ENCODE measurements at places on chromosomes 1 and 21. TPM values are rescaled to one million over a fixed set of nuclear protein-coding genes. Genes with fewer than 3 reads are reported as not detected.

GRCh38 chr1:5490635-5491034 lies 501.6 kb downstream of the NPHP4 start:
- DNase-seq, result no peak

- no peak for DNase-seq
Observed at GRCh38 chr1:22247527-22248245, 104.8 kb upstream of the WNT4 start.

GRCh38 chr1:113178106-113178505 lies 105.1 kb downstream of the LRIG2 start:
- DNase-seq, result no peak

Gene F5
- not detected for total RNA-seq

- no peak for DNase-seq
Observed at GRCh38 chr1:114290341-114290740, 136.7 kb upstream of the SYT6 start.

DNA sequence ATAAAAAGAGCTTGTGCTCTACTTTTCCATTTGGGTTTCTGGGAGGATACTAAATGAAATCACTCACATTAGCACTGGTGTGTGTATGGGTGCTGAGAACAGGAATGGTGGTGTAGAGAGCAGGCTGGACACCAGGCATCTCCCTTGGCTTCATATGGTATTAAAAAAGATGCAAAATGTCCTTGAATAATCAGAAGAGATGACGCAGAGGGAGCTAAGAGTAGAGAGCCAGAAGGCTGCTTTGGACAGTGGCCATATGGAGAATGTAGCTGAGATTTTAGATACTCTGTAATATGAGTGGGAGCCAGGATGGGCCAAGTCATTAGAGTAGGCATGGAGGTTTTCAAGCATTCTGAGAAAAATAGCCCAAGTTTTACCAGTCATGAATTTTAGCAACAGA lies 112.3 kb upstream of the ZRANB2 start:
- DNase-seq, result no peak

DNA sequence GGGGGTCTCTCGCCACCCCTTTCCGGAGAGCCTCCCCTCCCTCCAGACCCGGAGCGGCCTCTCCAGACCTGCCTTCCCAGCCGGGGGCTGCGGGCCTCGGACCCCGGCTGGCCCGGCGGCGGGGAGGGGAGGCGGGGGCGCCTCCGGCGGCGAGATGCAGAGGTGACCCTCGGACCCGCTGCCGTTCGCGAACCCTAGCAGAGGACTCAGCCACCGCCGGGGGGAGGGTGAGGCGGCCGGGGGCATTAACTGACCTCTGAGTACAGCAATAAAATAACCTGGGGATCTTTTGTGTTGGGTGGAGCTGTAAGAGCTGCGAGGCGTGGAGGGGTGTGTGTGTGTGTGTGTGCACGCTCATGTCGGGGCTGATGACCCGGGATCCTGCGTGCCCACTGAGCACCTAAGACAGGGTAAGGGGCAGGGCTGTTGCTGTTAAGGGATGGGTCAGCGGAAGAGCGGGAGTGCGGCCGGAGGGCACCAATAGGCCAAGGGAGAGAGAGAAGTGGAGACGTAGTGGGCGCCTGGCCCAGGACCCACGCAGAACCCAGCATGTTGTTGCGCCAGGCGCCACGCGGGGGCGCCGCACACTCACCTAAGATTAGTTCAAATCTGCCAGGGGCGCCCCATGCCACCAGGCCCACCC lies 6.3 kb downstream of the HAPLN2 start:
- peak; percentile 21 for DNase-seq

DNA sequence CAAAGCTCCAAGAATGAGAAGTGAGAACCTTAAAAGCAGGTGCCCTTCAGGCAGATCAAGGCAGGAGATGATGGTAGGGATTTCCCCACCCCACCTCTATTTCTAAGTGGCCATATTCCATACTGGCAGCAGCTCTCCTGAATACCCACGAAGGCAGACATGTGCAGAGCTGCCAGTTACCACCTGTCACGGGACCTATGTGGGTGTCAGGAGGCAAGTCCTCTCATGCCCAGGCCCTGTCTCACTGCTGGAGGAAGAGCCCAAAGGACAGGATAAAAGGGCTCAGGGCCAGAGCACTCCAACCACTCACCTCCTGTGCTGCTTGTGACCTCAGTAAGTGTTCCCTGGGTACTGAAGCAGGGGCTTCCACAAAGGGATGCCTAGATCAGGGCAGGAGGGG lies 721 bp upstream of the LCE1B start:
- peak; percentile 86 for DNase-seq

Gene IL10RB
- total RNA-seq, result 31.1 TPM

DNA sequence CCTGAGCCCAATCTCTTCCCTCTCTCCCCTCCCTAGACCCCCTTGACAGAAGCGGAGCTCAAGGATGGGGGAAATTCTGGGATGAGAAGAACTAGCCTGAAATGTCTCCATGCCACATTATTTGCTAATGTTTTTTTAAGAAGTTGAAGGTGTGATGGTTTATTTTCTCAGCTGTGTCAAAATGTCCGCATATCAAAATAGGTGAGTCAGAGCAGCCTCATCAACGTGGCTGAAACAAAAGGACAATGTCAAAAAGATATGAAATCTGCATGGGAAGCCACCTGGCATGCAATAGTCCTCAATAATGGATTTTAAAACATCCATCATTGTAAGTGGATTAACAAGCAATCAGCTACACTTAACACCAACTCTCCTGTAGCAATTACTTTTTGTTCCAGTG lies 101.4 kb downstream of the BEND5 start:
- peak; percentile 70 for DNase-seq

Gene AGO1
- 5.2 TPM for total RNA-seq

Gene SYNC
- total RNA-seq, result 7.6 TPM

Gene SPRR2D
- 2.4 TPM for total RNA-seq

DNA sequence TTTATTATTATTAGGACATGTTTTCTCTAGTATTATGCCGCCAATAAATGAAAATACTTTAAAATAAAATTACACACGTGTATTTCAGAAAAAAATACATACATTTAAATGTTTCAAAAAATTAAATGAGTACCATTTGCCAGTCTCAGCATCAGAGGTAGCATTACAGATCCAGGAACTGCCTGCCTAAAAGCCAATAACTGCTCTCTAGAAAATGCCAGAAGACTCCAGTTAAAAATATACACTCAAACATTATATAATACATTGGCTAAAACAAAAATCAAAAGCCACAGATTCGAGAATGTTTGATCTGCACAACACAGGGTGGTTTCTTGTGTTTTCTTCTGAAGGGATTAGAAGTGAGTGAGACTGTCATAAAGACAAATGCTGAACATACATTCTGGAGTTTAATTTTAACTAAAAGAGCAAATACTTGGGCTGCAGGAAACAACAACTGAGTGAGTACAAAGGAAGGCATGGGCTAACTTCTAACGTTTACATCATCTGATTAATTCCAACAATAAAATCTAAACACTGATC lies 105.5 kb downstream of the RERE start:
- no peak for DNase-seq

- DNase-seq, result peak; percentile 88
Observed at GRCh38 chr1:39178541-39179431, 25.7 kb upstream of the MACF1 start.

GRCh38 chr1:185480545-185480944 lies 163.5 kb upstream of the IVNS1ABP start:
- no peak for DNase-seq

- no peak for DNase-seq
Observed at GRCh38 chr1:215344539-215344938, 222.6 kb upstream of the KCTD3 start.

DNA sequence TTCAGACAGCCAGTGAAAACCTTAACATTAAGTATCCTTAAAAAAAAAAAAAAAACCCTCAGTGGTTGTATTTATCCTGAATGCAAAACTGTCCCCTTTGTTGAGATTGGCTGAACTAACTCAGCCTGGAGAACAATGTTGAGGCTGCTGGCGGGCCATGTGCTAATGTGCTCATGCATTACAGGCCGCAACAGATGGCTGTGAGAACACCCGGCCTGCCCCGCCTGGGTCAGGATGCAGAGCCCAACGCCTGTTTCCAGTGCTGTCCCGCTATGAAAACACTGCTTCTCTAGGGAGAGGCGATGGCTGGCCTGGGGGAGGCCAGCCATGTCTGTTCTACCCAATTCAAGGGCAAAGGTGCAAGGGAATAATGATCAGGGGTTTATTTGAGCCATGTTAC lies 13.8 kb downstream of the OLIG2 start:
- no peak for DNase-seq

- DNase-seq, result no peak
Observed at GRCh38 chr1:219808790-219809189, 119.6 kb downstream of the SLC30A10 start.

Gene C21orf91
- total RNA-seq, result 11.5 TPM

Gene FABP3
- 0.79 TPM for total RNA-seq

GRCh38 chr1:98368995-98369394 lies 292.5 kb upstream of the SNX7 start:
- DNase-seq, result no peak
